Hematopoietic multipotent progenitor cell treated with erythropoietin and hydrocortisone succinate and interleukin-3 and kit ligand, for 6 days (in vitro differentiated cells): ENCODE measurements at places on chromosomes 1 and 21.

GRCh38 chr1:26020330-26020768 is 1.2 kb upstream of the EXTL1 start:
- no peak for DNase-seq

- no peak for DNase-seq
These were observed 41.1 kb downstream of the EPHA2 start for GRCh38 chr1:16114527-16115467.

DNA sequence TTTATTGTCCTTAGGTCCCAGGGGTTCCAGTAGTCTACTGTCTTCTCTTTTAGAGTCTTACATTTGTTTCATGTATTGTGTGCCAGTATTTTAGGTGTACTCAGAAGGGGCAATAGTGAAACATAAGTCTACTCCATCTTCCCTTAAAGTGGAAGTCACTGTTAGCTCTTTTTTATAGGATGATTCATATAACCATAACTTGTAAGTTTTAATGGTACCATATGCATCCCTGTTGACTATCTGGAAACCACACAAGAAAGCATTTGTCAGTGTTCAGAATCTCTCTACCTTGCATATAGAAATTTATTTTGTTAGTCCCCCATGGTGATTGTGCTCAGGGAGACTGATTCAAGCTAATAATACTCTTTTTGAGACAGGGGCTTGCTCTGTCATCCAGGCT is 149.9 kb downstream of the HS2ST1 start:
- no peak for DNase-seq

GRCh38 chr1:74412244-74412643 is 100.2 kb downstream of the LRRC53 start:
- DNase-seq: no peak

GRCh38 chr1:68347415-68347814 is 102.3 kb downstream of the RPE65 start:
- DNase-seq: peak; percentile 29

DNA sequence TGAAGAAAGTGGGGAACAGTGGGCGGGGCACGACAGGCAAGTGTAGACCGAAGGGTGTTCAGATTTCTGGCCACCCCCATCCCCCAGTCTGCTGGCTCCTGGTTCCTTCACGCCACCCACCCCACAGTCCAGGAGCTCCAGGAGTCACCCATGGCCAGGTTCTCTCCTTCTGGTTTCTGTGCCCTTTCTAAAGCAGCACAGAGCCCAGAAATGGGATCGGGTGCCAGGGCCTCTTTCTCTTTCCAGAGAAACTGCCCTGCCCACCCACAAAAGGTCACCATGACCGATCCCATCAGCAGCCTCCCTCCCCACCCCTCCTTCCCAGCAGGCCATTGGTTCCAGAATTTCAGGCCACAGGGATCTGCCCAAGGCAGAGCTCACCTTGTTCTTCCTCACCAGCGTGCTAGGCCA is 3.2 kb upstream of the CELSR2 start:
- DNase-seq: no peak

GRCh38 chr1:14925336-14926136 is 228.0 kb upstream of the TMEM51 start:
- no peak for DNase-seq

GRCh38 chr21:38495696-38496095 is 2.6 kb downstream of the ERG start:
- peak; percentile 43 for DNase-seq

DNA sequence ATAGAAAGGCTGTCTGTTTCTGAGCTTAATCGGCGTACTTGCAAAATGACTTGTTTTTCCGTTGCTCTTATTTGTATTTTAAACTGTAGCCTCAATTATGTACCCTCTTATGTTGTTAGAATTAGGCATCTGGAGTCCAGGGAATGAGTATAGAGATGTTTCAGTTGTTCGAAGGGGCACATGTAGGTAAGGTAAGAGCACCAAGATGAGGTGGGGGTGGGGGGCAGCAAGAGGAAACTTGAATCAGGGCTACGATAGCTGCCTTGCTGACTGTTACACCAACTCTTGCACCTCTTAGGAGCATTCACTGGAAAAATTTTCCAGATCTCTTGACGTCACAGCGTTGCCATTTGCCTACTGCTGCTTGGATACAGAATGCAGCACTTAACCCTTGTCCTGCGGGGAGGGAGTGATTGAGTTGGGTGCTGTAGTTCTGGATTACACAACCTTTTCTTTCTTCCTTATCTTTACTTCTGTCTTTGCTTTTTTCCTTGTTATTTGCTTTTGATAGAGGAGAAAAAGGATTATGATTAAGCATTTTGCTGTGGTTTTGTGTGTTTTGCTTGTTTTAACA is 3.2 kb downstream of the ATP1B1 start:
- DNase-seq: peak; percentile 50

DNA sequence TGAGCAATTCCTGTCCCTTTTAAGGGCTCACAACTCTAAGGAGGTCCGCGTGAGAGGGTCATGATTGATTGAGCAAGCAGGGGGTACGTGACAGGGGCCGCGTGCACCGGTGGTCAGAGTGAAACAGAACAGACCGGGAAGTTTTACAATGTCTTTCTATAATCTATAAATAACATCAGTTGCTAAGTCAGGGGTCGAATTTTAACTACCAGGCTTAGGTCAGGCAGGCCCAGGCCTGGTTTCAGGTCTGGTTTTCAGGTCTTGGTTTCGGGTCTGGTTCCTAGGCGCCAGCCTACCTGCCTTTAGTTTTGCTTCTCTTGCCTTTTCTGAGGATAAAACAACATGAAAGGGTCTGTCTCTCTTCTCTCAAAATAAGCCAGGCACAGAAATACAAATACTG is 476.0 kb upstream of the CAMK1G start:
- no peak for DNase-seq

- DNase-seq: no peak
These were observed 1412.7 kb downstream of the KCNT2 start for GRCh38 chr1:195195423-195196057.

GRCh38 chr1:48777219-48777895 is 666 bp upstream of the BEND5 start:
- DNase-seq: peak; percentile 22

DNA sequence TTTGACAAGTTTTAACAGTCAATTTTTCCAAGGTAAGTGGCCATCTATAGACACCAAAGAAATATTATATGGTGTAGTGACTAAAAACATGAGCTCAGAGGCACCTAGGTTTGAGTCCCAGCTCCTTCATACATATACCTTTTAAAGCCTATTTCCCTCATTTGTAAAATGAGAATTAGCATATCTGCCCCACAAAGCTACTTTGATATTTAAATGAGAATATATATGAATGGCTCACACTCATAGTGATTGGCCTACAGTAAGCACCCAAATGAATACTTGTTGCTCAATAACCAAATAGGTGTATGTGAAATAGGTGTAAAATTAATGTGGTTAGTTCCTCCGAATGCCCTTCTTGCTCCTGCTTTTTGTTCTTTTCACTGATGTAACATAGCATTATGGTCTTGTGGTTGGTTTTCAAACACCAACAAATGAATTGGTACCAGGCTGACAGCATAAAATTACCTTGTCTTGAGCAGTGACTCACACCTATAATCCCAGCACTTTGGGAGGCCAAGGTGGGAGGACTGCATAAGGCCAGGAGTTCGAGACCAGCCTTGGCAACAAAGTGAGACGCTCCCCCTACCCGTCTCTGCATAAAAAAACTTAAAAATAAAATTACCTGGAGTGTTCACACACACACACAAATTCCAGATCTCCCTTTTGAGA is 25.3 kb downstream of the CNIH4 start:
- no peak for DNase-seq

GRCh38 chr1:183640193-183640592 is 4.6 kb upstream of the ARPC5 start:
- no peak for DNase-seq

- DNase-seq: peak; percentile 40
These were observed 8.7 kb downstream of the SORT1 start for GRCh38 chr1:109388884-109389637.

GRCh38 chr1:75203415-75204277 is 69.5 kb downstream of the LHX8 start:
- peak; percentile 64 for DNase-seq

GRCh38 chr1:27113861-27114260 is 41.1 kb downstream of the SLC9A1 start:
- no peak for DNase-seq

GRCh38 chr1:7553042-7553690 is 217.9 kb upstream of the VAMP3 start:
- no peak for DNase-seq

GRCh38 chr21:42314616-42315295 is 453 bp downstream of the TFF3 start:
- no peak for DNase-seq

- no peak for DNase-seq
These were observed 57.0 kb downstream of the PTGER3 start for GRCh38 chr1:70990469-70991253.

DNA sequence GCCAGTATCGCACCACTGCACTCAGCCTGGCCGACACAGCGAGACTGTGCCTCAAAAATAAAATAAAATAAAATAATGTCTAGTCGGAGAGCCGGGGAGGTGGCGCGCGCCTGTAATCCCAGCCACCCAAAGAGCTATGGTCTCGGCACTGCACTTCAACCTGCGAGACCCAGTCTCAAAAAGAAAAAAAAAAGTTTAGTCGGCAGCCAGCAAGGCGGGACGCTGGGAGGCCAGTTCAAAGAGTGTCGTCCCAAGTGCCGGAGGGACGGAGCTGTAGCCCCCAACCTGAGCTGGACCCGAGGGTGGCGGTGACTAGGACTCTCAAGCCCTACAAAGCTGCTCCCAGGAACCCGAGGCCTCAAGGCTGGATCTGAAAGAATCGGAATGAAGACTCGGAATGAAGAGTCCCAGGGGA is 632 bp upstream of the FALEC start:
- no peak for DNase-seq
